Left lobe of liver (tissue), 2 donors: ENCODE measurements at places on chromosomes 7 and 10. TPM values are rescaled to one million over a fixed set of nuclear protein-coding genes. Genes with fewer than 3 reads are reported as not detected.

- no peak for DNase-seq
Measured at GRCh38 chr7:11239316-11239715, 265.6 kb downstream of the PHF14 start.

KLF14 gene
- total RNA-seq = not detected

NME8 gene
- total RNA-seq = not detected

GRCh38 chr7:44104860-44105771 lies 971 bp downstream of the AEBP1 start:
- no peak for DNase-seq

PRSS1 gene
- 19.7 TPM for total RNA-seq

DNA sequence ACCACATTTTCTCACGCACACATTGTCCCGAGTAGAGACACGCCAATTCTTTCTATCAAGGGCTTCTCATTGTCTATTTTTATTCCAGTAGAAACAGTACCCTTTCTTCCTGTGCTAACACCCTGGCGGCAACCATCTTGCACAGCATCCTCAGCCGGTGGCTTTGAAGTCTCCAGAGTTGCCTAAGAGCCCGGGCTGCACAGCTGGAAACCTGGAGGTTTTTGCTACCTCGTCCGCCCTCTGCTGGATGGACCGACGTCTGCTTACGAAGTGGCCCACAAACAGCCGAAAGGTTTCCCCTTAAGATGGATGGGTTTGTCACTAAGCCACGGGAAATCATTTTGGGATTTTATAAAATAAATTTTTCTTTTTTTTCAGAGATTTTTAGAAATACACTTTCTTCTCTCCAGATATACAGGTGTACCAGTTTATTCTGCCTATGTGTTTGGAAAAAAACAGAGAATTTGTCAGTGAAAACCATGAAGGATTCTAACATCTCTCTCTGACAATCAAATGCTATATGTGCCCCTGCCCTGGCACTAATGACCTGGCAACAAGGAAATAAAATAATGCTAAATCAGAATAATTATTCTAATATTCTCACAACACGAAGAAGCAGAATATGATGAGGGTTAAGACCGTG lies 81.8 kb upstream of the FAM204A start:
- DNase-seq = peak; percentile 76

RAB18 gene
- 51.3 TPM for total RNA-seq

DNA sequence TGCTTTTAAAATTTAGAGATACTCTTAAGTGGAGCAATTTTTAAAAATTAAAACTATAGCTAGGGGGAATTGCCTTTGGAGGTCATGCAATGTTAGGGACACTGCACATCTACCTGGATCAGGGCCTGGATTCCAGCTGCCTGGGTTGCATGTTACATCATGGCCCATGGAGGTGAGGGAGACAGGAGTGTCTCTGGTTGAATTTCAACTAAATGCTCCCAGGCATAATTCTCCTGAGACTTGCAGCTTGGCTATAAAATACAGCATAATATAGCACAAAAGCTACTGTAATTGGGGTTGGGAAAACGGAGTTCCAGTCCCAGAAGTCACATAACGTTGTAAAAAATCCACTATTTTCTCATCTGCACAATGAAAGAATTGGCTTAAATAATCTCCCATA lies 782.5 kb downstream of the LRMDA start:
- no peak for DNase-seq

DNA sequence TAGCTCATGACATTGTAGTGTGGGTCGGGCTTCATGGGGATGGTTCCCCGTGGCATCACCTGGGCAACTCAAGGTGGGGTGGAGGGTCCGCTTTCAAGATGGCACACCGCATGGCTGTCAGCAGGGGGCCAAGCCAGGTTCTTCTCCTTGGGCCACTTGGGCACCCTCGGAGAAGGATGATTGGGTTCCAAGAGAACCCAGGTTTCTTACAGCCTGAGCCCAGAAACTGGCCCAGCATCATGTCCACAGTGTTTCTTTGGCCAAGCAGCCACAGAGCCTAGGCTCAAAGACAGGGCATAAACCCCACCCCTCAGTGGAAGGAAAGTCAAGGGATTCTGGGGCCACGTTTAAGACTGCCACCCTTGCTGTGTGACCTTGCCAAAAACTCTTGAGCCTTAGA lies 110.6 kb downstream of the PTPN20 start:
- DNase-seq = no peak

DNA sequence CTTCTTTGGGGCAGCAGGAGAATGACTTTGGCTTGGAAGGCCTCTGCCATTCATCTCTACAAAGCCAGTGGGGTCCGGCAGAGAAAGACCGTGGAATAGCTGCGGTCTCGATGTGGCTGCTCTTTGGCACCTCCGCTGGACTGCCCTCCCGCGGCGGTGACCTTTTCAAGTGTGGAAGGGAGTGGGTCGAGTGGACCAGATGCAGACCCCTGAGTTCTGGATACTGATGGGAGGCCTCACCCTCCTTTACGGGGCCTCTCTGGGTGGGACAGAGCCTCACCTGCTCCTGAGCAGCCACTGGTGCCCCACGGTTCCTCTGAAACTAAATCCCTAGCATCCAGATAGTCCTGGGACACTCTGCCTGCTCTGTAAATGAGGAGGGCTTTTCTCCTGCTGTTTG lies 113.1 kb downstream of the NT5C2 start:
- no peak for DNase-seq

DNA sequence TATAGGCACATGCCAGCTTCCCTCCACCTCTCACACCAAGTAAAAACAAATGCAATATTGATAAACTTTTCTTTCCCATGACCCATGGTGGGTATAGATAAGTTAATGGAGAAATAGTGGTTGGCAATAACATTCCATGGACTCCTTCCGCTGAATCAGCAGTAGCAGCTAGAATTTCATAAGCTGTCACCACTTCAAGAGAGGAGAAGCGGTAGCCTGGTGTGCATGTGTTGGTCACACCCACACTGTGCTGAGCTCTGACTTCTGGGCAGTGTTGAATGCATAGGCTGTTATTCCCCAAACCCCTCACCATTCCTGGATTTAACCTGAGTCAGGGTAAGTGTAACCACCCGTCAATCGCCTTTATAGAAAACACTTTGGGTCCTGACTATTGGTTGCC lies 32.5 kb upstream of the BMPER start:
- no peak for DNase-seq
